ENCODE measurements at places on chromosomes 6 and 20.

- no peak for DNase-seq
These were observed 31.0 kb upstream of the MRPS18A start for GRCh38 chr6:43718387-43719105.

DNA sequence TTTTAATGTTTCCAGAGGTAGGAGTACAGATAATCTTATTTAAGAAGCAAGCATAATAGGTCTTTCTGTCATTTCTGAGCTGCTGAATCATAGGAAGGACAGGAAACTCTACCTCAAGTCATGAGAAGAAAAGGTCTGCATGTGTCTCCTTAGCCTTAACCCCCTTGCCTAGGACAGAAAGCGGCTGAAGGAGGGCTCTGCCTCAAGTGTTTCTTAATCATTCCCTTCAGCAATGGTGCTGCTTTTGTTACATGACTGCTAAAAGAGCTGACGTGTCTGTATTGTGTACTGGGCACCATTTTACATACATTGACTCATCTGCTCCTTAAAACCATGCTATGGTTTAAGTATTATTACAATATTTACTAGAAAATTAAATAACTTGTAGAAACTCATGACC lies 564.0 kb upstream of the AGPAT4 start:
- no peak for DNase-seq

- DNase-seq, result no peak
These were observed 55.5 kb downstream of the ARID1B start for GRCh38 chr6:156832669-156833068.

- no peak for DNase-seq
These were observed 43.6 kb upstream of the BHLHE23 start for GRCh38 chr20:63050406-63050805.

- DNase-seq, result no peak
These were observed 3.5 kb downstream of the STAU1 start for GRCh38 chr20:49184691-49185070.

DNA sequence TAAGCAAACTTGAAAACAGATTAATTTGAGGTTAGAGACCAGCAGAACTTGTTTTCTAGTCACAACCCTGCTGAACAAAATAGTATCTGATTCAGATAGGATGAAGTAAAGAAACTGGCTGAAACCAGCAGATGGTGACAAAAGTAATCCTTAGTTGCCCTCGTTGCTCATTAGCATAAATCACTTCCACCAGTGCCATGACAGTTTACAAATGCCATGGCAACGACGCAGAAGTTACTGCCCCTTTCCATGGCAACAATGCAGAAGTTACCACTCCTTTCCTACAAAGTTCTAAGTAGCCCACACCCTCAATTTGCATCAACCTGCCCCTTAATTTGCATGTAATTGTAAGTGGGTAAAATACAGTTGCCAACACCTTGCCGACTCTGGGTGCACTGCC lies 23.7 kb downstream of the SNRPB start:
- DNase-seq, result no peak

- DNase-seq, result no peak
These were observed 441.4 kb downstream of the BCKDHB start for GRCh38 chr6:80547827-80548226.

DNA sequence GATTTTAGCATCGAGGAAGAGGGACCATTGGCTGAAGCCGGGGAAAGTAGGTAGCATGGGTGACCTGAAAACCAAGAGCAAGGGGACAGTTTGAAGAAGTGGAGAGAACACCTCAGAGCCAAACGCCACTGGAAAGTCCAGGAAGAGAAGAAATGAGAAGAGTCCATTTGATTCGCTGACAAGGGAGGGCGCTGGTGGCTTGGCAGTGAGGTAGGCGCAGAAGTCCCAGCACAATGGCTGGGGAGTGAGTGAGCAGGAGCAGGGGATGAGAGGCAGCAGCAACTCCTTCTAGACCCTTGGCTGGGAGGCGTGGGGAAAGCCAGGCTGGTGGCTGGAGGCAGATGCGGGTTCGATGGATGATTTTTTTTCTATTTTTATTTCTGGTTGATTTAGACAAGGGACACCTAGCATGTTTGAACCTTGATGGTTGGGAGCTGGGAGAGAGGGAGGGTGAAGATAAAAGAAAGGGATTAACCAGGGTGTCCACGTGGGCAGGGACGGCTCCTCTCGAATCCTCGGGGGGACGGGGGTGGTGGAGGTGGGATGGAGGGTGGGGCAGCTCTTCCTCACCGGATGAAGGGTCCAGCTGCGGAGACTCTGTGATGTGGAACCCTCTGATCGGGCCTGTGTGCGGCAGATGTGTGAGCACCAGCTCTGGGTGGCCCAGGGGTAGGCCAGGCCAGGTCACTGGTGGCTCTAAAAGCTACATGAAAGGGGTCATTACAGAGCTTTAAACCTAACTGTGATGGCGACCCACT lies 164.2 kb downstream of the NFATC2 start:
- DNase-seq, result no peak

DNA sequence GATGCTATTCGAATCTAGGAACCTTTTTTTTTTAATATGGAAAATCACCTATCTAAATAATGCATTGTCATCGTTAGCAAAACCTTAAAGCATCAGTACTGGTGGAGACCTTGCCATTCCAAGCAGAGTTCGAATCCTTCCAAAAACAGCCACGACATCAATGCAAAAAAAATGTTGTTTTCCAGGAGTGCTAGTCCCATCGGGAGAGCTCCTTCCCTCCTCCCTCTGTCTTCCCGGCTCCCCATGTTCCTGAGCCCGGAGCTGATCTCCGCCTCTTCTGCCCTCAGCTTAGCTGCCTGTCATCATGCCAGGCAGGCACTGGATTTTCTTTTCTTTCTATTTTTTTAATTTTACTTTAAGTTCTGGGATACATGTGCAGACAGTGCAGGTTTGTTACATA lies 153.6 kb upstream of the QKI start:
- DNase-seq, result no peak
